Esophagus muscularis mucosa (tissue), 4 donors: ENCODE measurements at places on chromosomes 7 and 10. TPM values are rescaled to one million over a fixed set of nuclear protein-coding genes. Genes with fewer than 3 reads are reported as not detected.

The COBL gene
- total RNA-seq, result 29.8 TPM

DNA sequence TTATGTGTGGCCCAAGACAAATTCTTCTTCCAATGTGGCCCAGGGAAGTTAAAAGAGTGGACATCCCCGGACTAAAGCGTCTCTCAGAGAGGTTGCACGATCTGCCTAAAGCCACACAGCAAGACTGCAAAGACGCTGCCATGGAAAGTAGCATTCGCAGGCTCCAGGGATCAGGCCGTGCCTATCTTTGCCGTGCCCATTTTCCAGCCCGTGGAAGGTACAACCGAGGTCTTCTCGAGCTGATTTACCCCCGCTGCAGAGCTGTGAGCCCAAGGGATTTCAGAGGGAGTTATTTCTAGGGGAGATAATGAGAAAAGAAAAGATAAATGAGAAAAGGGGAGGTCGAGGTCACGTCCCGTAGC, 1.0 kb upstream of the NYAP1 start:
- H3K4me3 ChIP-seq, result peak overlapping the region; percentile 69
- no peaks in the 10 kb centered on the region for H3K27me3 ChIP-seq
- H3K4me1 ChIP-seq, result peaks cover 20% of the 10 kb centered on the region
- peak overlapping the region; percentile 65 for H3K27ac ChIP-seq
- H3K36me3 ChIP-seq, result no peaks in the 10 kb centered on the region
- no peak for DNase-seq

DNA sequence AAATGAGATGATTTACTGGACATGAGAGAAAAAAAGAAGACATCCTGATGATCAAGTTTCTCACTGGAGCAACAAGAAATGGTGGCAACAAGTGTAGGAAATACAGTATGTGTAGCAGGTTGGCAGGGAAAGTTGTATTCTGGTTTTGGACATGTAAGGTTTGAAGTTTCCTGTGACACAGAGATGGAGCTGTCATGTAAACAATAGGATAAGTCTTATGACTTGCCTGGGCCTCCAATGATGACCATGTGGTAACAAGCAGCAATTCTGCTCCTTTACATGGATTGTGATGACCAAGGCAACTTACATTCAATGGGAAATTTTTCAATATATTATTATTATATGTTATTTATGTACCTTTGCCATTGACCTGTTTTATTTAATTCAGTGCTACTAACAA, 125.4 kb downstream of the KMT2E start:
- H3K36me3 ChIP-seq, result no peaks in the 10 kb centered on the region
- no peaks in the 10 kb centered on the region for H3K27me3 ChIP-seq
- no peak overlapping the region for H3K4me3 ChIP-seq
- H3K27ac ChIP-seq, result no peak overlapping the region

- no peak overlapping the region for H3K4me3 ChIP-seq
- no peaks in the 10 kb centered on the region for H3K27me3 ChIP-seq
- no peaks in the 10 kb centered on the region for H3K36me3 ChIP-seq
Measured at GRCh38 chr10:67843284-67843683, 5.3 kb upstream of the DNAJC12 start.

DNA sequence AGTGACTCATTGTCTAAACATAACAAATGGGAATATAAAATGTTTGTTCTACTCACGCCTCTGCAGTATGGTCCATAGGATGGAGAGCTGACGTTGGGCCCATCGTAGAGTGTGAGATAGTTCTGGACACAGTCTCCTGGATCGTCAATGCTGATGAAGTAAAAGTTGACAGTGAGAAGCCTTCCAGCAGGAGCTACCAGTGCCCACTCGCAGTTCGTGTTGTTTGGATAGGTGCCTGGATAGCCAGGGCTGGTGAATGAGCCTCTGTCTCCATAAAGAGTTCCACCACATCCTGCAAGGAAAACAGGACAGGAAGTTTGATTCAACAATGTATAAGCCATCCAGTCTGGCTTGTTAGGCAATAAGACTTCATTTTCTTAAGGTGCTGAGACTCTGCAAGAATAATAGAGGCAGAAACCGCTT, 79.6 kb downstream of the OR13A1 start:
- H3K36me3 ChIP-seq, result no peaks in the 10 kb centered on the region
- H3K4me3 ChIP-seq, result no peak overlapping the region
- H3K27me3 ChIP-seq, result no peaks in the 10 kb centered on the region
- H3K27ac ChIP-seq, result no peak overlapping the region
- no peaks in the 10 kb centered on the region for H3K4me1 ChIP-seq

The TSPAN15 gene
- total RNA-seq, result 57.7 TPM

DNA sequence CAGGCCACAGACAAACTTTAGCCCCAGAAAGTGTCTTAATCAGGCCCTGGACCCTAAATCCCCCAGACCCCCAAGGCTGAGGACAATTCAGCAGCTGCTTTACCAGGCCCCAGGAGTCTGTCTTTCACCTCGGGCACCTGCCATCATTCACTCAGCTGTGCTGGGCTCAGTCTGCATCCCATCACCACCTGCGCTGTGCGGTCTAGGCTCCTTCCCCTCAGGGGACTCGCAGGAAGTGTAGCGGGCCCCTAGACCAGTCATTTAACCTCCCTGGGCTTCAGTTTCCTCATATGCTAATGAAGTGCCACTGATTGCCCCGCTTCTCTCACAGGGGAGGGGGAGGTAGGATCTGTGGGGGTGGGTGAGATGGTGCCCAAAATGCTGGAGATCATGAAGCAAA, 76.4 kb upstream of the ZMIZ1 start:
- DNase-seq, result no peak
- H3K4me1 ChIP-seq, result no peaks in the 10 kb centered on the region
- no peaks in the 10 kb centered on the region for H3K36me3 ChIP-seq
- no peak overlapping the region for H3K4me3 ChIP-seq
- H3K27ac ChIP-seq, result no peak overlapping the region

The CSTF2T gene
- total RNA-seq, result 25.3 TPM

- no peaks in the 10 kb centered on the region for H3K27me3 ChIP-seq
- H3K36me3 ChIP-seq, result no peaks in the 10 kb centered on the region
- no peak for DNase-seq
- H3K4me3 ChIP-seq, result peak overlapping the region; percentile 48
- H3K27ac ChIP-seq, result peak overlapping the region; percentile 96
Measured at GRCh38 chr7:5692845-5693278, 88.6 kb downstream of the RNF216 start.

GRCh38 chr7:17085186-17085585, 203.4 kb upstream of the AGR3 start:
- no peak overlapping the region for H3K4me3 ChIP-seq
- H3K36me3 ChIP-seq, result no peaks in the 10 kb centered on the region

The NUTM2E gene
- total RNA-seq, result not detected

GRCh38 chr7:17952387-17952786, 12.1 kb upstream of the SNX13 start:
- peaks cover under 1% of the 10 kb centered on the region for H3K4me1 ChIP-seq
- H3K4me3 ChIP-seq, result no peak overlapping the region
- H3K27ac ChIP-seq, result no peak overlapping the region

GRCh38 chr10:73480158-73480557, 15.7 kb downstream of the PPP3CB start:
- DNase-seq, result no peak
- H3K4me3 ChIP-seq, result no peak overlapping the region
- no peaks in the 10 kb centered on the region for H3K27me3 ChIP-seq
- H3K27ac ChIP-seq, result no peak overlapping the region

GRCh38 chr7:37425498-37425897, 23.2 kb downstream of the ELMO1 start:
- no peak overlapping the region for H3K4me3 ChIP-seq
- DNase-seq, result no peak
- peaks cover 21% of the 10 kb centered on the region for H3K4me1 ChIP-seq
- H3K27me3 ChIP-seq, result no peaks in the 10 kb centered on the region
- H3K27ac ChIP-seq, result no peak overlapping the region

The CNNM1 gene
- 1.7 TPM for total RNA-seq

The HK1 gene
- 188 TPM for total RNA-seq

The NEUROG3 gene
- total RNA-seq, result not detected
